ENCODE measurements at places on chromosomes 6 and 20.
A peak's percentile ranks its signal among the peaks of the same experiment; 100 is the strongest.

- DNase-seq: peak; percentile 85
Observed at GRCh38 chr20:50146732-50147662, 6.5 kb downstream of the PEDS1 start.

DNA sequence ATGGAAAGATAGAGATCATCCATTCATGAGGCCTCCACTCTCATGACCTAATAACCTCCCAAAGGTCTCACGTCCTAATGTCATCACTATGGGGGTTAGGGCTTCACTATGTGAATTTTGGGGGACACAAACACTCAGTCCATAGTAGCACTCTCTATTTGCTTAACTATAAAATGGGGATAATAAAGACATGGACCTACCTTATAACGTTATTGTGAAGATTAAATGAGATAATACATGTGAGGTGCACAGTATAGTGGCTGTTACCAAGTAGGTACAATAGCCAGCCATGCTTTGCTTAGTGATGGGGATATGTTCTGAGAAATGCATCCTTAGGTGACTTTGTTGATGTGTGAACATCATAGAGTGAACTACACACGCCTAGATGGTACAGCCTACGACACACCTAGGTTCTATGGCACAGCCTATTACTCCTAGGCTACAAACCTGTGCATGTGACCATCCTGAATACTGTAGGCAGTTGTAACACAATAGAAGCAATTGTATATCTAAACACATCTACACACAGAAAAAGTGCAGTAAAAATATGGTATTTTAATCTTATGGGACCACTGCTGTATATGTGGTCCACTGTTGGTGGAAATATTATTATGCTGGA is 39.7 kb downstream of the PPP1R14C start:
- DNase-seq: no peak

GRCh38 chr20:62352402-62353288 is 14.5 kb downstream of the LAMA5 start:
- DNase-seq: no peak

DNA sequence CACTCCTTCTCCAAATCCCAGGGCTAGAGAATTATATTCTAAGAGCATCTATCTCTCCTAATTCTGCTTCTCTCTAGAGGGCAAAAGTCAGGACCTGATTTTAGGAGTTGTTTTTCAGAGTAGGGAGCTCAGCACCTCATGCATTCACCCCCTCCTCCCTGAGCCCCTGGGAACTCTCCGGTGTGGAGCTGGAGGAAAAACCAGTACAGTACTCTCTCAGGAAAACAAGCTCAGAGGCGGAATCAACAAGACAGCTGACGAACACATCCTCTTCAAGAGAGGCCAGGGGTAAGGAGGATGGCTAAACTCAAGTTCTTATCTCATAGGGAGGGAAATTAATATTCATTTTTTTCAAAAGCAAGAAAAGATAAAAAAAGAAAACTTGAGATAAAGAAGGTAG is 120.1 kb upstream of the CDYL start:
- no peak for DNase-seq

DNA sequence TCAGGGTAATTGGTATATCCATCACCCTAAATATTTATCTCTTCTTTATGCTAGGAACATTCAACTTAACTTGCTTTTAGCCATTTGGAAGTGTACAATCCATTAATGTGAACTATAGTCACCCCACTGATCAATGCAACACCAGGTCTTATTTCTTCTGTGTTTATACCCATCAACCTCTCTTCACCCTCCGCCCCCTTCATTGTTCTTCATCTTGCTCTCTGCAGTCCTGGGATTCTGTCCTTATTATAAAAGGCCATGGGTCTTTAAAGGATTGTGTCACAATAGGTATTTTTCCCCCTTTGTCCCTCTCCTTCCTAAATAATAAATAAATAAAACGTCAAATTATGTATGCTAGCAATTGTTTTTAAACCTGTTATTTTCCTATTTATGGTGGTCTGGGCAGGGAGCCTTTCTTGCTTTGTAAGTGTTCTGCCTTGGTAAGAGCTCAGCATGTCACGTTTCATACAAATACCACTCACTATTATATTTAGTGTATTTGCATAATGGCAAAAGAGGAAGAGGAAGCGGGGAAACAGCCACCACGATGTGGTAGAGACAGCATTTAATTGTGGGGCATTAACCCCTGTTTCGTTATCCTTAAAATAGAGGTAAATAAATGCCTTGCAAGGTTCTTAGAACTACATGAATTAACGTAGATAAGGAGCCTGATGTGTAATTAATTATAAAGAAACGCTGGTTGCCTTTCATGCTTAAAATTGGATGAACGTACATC is 1.9 kb downstream of the ABRACL start:
- DNase-seq: peak; percentile 46

- no peak for DNase-seq
Observed at GRCh38 chr6:40506954-40507353, 80.2 kb downstream of the LRFN2 start.

- no peak for DNase-seq
Observed at GRCh38 chr20:53141201-53142050, 169.3 kb downstream of the TSHZ2 start.

- no peak for DNase-seq
Observed at GRCh38 chr6:162068340-162068739, 659.2 kb downstream of the PRKN start.

GRCh38 chr6:145948878-145949613 is 15.1 kb downstream of the SHPRH start:
- no peak for DNase-seq

- DNase-seq: no peak
Observed at GRCh38 chr20:32209850-32210605, 2.3 kb downstream of the POFUT1 start.

- no peak for DNase-seq
Observed at GRCh38 chr6:149118737-149119653, 198.5 kb upstream of the TAB2 start.

DNA sequence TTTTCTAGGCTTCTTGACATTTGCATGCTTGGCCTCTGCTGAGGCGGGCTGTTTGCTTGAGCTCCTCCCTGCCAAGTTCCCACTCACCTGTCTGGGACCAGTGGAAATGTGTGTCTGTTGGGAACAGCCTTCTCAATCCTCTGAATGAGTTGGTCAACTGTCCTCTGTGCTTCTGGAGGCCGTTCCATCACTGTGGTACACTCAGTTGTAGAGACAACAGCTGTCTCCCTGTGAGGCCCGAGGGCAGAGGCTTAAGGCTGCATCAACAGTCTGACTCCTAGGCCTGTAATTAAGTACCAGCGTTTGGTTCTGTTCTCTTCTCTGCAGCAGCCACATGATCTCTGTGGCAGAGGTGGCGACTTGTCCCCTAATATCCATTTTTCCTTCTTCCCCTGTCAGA is 110.9 kb downstream of the CDC5L start:
- no peak for DNase-seq

DNA sequence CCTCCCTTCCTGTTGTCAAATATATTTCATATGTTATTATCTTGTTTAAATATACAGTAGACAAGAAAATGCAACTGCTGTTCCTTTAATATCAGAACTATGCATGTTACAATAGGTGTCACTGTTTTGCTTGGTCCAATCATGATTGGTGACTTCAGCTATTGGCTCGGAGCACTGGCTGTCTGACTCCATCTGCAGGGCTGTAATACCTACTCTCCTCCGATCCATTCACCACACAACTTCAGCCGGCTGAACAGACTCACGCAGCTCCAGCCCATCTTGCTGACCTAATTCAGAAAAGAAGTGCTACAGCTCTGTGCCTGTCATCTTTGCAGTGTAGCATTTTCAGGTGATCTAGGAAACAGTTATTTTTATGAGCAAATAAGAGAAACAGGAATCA is at the start of gene BTBD3:
Gene BTBD3, plus strand, starts transcription at position 231 of the 400 bp plus-strand sequence. CDS start 383 bp downstream, outside the sequence.
- no peak for DNase-seq

- peak; percentile 60 for DNase-seq
Observed at GRCh38 chr20:16803965-16804792, 56.0 kb downstream of the OTOR start.

DNA sequence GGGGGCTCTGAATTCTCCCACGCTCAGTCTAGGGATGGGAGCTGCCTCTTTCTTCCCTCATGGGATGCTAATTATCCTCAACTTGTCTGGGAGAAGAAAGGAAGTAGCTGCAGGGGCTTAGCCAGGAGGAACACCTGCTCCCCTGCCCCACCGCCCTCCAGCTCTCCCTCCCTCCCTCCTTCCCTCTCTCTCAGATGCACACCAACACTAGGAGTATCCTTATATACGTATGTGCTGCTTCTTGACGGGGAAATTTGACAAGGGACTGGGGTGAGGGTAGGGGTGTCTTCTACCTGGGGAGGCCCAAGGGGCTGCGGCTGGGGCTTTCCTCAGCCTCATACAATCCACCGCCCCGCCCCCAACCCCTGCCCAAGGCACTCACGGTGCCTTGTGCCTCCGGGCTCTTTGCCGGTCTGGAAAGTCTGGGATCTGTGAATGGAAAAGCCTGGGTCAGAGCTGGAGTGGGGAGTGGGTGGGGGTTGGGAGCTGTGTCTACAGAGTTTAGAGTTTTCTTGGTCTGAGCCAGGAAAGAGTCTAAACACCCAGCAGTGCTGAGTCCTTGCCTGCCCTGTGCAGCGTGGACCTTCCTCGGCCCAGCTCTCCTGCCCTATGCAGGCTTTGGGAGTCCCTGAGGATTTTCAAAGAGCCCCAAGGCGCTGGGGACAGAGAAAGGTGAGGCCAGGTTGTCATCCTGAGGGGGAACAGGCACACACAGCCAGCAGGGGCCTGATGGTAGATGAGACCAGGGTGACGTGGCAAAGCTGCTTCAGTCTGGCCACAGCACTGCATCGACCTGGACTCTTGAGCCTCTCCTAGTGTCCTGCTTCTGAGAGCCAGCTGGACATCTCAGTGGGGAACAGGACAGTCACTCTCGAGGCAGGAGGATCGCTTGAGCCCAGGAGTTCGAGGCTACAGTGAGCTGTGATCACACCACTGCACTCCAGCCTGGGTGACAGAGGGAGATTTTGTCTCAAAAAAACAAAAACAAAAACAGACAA is 29.3 kb upstream of the EMILIN3 start:
- no peak for DNase-seq

GRCh38 chr20:45817376-45818194 is 5.1 kb downstream of the UBE2C start:
- DNase-seq: no peak

- peak; percentile 89 for DNase-seq
Observed at GRCh38 chr20:433300-433975, 25.3 kb downstream of the RBCK1 start.

DNA sequence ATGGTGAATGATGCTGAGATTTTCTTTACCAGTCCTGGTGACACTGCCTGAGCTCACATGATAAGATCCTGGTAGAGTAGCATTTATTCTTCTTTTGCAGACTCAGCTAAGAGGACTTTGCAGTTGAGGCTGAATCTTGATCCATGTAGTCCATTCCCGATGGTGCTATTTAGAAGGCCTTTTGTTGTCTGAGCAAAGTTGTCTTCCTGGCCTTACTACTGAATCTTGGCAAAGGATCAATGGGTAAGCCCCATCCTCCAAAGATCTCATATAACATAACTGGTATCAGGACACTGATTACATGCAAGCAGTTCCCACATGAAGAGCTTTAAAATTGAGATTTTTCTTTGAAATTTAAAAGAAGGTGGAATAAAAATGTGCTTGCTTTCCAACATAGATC is 291.6 kb downstream of the SOX4 start:
- no peak for DNase-seq

DNA sequence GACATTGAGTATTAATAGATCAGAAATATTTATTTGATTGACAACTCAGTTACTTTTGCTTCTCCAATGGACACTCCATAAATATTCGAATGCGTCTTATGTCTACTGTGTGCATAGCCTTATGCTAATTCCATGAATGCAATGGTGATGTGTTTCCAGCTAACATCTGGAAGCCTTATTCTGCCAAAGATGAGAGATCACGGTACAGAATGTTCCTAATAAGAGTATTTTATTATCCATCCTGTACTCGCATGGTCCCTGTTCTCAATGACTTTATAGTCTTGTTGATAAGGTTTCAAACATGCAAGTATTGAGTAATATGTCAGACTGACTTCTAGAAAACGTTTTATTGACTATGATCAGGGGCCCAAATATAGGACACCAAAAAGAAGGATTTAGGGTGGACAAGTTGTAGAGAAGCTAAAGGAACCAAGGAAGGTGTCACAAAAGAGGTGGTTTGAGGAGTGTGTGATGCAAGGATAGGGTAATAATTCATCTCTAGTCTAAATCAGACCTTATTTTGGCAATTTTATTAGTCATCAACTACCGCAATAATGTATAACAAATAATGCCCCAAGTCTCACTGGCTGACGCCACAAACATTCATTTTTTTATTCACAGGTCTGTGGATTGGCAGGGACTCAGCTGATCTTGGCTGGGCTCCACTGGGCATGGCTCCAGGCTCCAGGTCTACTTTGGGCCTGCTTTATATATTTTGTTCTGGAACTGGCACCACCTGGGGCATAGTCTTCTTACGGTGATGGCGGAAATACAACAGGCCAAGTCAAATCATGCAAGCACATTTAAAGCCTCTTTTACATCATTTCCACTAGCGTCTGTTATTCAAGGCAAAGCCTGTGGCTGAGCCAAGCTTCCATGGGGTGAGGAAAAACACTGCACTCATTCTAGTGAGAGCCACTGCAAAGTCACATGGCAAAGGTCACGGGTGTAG is 24.5 kb upstream of the CD83 start:
- DNase-seq: no peak

- peak; percentile 18 for DNase-seq
Observed at GRCh38 chr6:2970034-2970685, 1.2 kb downstream of the SERPINB6 start.

GRCh38 chr20:10949930-10950783 is 276.4 kb upstream of the JAG1 start:
- DNase-seq: no peak

GRCh38 chr6:3331494-3331893 is 72.7 kb downstream of the PSMG4 start:
- no peak for DNase-seq

- DNase-seq: no peak
Observed at GRCh38 chr6:20497216-20498040, 36.8 kb upstream of the CDKAL1 start.

DNA sequence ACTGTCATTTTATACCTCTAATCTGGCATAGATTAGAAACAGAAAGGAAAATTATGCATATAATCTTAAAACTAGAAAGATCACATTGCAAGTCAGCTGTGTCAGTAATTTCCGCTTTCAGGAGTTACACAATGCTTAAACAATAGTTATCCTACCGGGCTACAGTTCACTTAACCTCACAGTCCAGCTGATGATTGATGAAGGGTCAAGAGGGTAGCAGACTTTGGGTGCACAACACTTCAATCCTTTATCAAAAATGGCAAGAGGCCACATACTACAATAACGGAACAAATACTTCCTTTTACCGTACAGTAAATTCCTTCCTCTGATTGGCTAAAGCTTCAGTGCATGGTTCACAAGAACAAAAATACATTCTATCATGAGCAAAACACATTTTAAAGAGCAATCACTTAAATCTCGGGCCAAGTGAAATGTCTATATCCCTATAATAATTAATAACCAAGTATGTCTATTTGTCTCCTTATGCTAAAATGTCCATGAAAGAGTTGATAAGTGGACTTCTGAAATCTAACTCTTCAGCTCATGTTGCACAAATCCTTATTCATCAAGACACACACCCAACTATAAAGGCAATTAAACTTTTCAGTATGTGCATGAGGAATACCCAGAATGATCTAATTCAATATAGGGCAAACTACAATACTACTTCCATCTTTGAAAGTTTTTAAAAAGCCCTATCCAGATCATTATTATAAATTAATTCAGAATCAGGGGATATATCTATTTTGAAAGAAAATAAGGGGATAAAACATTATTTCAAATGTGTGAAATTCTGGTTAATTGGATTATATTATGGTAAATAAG is 76.8 kb downstream of the HIVEP2 start:
- DNase-seq: no peak

All from activated CD4-positive, alpha-beta T cell treated with anti-CD3 and anti-CD28 coated beads, Interleukin-10, Interleukin-2, amounts not matched to agents 100 ng/mL and 50 ng/mL, durations not matched to agents 16 hours and 8 hours (primary cell).